Sciatic nerve (tissue), 2 donors: ENCODE measurements at places on chromosomes 7 and 10. TPM values are rescaled to one million over a fixed set of nuclear protein-coding genes. Genes with fewer than 3 reads are reported as not detected.

DNA sequence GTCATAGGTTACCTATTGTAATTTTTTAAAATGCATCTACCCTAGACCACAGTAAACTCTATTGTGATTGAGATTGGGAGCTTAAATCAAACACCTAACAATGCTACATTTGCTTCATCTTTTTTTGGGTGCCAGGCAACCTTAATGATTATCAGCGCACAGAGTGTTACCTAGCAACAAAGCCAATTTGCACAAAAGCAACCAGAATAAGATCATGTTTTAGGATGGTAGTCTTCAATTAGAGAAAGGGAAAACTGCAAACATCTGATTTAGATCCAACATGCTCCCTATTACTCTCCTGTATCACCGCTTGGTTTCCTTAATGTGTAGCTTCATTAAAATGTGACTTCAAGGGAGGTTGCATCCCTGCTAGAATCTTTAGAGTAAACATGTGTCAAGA is 226.9 kb downstream of the ABCA13 start:
- no peak for DNase-seq

GRCh38 chr7:77904252-77904651 is 105.7 kb downstream of the PHTF2 start:
- DNase-seq = no peak

DNA sequence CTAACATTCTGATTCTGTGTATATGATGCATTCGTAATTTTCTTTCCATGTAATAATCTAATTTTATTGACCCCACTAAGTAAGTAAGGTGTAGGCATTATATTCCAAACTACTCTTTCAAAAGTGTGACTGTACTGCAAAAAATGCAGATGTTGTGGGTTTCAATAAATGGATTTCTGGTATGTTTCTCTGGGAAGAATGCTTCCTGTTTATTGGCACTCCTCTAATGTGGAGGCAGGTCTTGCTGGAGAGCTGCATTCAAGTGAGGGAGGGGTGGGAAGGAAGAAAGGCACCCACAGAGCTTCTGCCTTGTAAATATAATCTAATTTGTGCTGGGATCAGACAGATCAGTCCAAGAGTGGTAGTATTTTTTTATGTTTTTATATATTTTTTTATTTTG is 23.9 kb downstream of the ST7 start:
- DNase-seq = no peak

GRCh38 chr10:78029269-78030226 is at the start of gene POLR3A:
POLR3A (minus strand) TSS chr10:78029515; CDS start chr10:78029407, 108 bp downstream.
- peak; percentile 97 for DNase-seq

DNA sequence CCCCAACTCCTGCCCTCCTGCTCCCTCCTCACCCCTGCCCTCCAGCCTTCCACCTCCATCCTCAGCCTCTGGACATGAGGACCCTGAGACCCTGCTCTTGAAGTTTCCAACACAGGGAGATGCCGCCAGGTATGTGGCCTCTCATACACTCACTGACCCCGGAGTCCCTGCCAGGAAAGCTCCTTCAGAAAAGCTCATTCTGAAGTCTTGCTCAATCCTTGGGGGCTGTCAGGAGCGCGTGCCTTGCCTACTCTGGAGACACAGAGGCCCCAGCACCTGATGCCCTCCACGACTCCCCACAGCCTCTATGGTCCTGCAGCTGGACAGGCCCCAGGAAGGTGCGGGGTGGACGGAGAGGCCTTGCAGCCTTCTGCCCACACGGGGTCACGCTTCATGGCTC is 11.0 kb downstream of the NUDT1 start:
- no peak for DNase-seq

DNA sequence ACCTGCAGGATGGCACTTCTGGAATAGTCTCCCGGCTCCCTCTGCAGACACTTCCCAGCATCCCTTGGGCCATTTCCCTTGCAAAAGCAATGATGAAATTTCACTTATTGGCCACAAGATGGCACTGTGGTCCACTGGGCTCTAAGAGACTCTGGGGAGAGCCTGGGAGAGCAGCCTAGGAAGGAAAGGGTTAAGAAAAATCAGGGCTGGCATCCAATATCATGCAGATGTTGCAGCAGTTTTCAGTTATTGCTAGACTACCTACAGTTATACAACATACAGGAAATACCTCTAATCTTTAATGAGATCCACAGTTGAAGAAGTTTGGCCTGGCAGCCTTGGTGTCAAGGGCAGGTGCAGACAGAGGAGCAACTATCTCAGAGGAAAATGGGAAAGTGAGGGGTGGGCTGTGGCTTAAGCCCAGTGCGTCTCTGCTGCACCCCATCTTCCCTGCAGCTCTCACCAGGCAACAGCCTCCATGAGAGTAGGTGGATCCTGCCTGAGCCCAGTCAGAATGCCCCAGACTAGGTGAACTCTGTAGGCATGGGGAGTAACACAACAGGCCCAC is 100.2 kb upstream of the PRSS58 start:
- no peak for DNase-seq

DNA sequence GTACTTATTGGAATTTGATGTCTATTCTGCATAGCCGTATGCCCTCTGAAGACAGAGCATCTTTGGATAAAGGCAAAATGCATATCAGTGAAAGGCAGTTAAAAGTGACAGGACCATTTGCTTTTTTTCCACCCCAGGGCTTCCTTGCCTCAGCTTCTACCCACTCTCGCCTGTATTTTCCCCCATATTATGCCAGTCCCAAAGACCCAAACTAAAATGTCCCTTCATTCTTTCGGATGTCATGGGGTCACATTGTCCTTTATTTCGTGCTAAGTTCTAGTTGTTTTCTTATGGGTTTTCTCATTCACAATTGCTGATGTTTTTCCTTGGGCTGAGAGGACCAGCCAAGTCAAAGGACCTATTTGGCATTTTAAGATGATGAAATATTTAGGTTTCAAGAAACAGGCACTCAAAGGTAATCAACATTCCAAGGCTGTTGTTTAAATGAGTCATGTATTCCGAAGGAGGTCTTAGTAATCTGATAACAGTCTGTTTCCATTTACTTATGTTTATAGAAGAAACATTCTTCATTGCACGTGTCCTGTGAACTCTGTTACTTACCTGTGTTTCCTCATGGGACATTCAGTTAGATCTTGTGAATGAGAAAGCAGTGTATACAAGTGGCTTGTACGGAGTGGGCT is 74.1 kb downstream of the DNAH11 start:
- no peak for DNase-seq

DNA sequence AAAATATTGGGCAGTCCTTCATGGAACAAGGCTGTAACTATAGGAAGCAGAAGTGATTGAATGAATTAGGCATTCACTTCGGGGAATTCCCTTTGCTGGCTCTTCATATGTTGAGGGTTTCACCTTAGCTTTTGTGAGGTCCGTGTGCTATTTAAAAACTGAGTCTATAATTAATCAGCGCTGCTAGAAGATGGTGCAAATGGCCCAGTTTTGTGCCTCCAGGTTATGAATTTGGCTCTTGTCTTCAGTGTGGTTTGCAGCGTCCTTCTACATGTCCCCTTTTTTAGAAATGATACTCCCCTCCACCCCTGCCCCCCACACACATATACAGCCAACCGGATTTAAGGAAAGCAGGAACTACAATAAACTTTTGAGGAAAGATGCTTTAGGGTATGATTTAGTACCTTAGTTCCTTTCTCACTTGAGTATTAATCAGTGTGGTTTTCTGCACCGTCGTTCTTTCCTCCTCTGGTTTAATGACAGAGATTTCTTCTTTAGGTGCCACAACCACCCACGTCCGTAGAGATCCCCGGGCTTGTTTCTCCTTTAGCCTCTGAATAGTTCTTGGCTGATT is 110.6 kb upstream of the SAMD8 start:
- no peak for DNase-seq

- DNase-seq = no peak
Measured at GRCh38 chr7:69422574-69422985, 175.7 kb upstream of the AUTS2 start.

DNA sequence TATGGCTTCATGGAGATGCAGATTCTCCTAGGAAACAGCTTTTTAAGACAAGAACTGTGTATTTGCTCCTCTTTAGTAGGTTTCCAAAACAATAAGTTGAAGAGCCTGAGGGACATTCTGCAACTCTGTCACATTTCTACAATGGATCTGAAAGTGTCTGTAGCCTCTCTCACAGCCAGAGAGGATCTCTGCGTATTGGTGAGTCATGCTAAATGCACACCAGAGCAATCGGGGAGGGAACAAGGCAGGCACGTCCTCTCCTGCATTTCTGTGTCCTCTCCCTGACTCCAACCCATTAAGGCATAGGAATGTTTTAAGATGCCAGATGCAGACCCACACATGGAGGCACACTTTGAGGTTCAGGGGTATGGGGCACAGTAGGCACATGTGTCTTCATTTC is 1126.4 kb upstream of the GHITM start:
- no peak for DNase-seq

DNA sequence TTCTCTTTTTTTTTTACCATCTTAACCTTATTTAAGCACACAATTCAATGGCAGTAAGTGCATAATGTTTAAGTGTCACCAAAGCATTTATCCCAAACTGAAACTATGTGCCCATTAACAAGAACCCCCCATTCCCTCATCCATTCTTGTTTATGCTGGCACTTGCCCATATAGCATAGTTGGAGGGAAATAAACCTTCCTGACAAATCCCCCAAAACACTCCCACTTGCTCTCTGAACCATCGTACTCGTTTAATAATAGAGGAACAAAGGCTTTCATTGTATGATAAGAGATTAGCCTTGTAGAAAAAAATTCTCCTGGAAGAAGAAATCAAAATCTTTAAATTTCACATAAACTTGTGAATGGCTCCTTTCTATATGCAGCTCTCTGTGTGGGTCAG is 26.4 kb upstream of the KCNMA1 start:
- no peak for DNase-seq

- no peak for DNase-seq
Measured at GRCh38 chr10:48614481-48615390, 9.9 kb upstream of the ARHGAP22 start.

- no peak for DNase-seq
Measured at GRCh38 chr7:73454424-73454823, 20.8 kb downstream of the FZD9 start.

GRCh38 chr10:3902054-3902808 is 117.2 kb upstream of the KLF6 start:
- DNase-seq = no peak

GRCh38 chr7:15158141-15158810 is 255.7 kb upstream of the DGKB start:
- no peak for DNase-seq

- no peak for DNase-seq
Measured at GRCh38 chr7:37344886-37345579, 103.6 kb downstream of the ELMO1 start.

DNA sequence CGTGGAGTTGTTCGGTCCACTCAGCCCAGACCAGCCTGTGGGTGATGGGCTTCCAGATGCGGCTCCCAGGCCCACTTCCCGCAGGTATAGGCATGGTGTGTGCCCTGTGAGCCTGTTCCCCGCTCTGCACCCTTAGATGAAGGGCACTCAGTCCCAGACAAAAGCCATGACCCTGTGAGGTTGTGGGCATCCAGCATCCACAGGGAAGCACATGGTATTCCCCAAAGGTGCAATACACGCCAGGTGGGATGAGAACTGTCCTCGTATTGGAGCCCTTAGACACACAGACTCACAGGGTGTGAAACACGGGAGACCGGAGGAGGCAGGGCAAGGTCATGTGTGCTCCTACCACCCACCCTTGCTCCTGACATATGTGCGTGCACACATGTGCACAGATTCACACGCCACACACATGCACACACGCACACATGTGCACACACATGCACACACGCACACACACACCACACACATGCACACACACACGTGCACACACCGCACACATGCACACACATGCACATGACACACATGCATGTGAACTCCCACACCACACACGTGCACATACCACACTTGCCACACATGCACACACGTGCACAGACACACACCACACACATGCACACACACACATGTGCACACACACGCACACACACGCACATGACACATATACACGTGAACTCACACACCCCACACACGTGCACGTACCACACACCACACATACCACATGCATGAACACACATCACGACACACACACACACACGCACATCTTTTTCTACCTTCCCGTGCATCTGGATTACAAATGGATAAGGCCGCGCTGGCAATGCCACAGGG is 319.4 kb downstream of the WDR37 start:
- no peak for DNase-seq

GRCh38 chr7:108167460-108167859 is 37.3 kb upstream of the LAMB4 start:
- DNase-seq = no peak

GRCh38 chr10:89611282-89611681 is 33.8 kb downstream of the PANK1 start:
- DNase-seq = no peak

GRCh38 chr7:72335561-72336381 is 76.4 kb downstream of the CALN1 start:
- no peak for DNase-seq

GRCh38 chr10:71263376-71263775 is 51.0 kb downstream of the UNC5B start:
- no peak for DNase-seq

- DNase-seq = no peak
Measured at GRCh38 chr10:125266541-125266940, 106.2 kb upstream of the CTBP2 start.

DNA sequence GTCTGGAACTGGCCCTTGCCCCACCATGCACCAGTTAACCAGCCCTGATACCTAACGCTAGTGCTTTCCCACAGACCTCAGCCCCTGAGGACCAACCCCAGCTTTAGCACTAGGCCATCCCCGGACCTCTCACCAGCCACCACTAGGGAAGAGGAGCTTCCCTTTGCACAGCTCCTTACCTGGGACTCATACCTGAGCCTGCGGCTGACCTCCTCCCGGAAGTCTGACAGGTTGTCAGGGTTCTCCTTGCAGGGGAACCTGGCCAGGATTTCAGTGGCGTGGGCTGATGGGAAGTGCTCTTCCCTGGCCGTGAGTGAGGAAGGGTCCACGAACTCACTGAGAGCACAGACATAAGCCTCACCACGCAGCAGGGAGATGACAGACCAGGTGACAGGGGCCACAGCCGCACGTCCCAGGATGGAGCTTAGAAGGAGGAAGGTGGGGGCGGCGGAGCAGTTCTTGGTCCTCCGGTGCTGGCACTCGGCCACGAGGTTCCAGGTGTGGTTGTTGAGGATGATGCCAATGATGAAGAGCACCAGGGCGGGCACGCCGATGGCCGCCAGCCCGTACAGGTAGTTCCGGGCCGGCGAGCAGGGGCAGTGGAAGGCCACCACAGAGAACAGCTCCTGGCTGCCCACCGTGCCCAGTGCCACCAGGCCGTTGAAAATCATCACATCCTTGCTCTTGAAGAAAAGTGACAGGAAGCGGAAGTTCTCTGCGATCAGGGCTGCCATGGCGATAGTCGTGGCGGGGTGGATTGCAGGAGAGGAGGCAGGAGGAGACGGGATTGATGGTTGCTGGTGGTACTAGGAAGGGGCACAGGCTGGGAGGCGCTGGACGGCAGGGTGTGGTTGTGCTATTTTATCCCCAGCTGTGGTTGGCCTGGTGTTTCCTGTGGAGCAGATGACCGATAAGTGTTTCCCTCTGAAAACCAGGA is 2.7 kb downstream of the CALHM2 start:
- peak; percentile 66 for DNase-seq

- no peak for DNase-seq
Measured at GRCh38 chr10:104216631-104217030, 15.5 kb downstream of the CFAP43 start.

UTF1 gene
- not detected for total RNA-seq

NUTM2B gene
- 1.4 TPM for total RNA-seq

CYP3A4 gene
- not detected for total RNA-seq

SSMEM1 gene
- total RNA-seq = not detected

PNLIP gene
- 2.8 TPM for total RNA-seq

GIMAP2 gene
- 11.7 TPM for total RNA-seq

LIPA gene
- total RNA-seq = 72.5 TPM

PRPS1L1 gene
- total RNA-seq = not detected

TAS2R5 gene
- 6.2 TPM for total RNA-seq

HILPDA gene
- 49.4 TPM for total RNA-seq

TMEM273 gene
- 35.1 TPM for total RNA-seq

DYNC1I1 gene
- total RNA-seq = 4.3 TPM
